Activated effector memory CD4-positive, alpha-beta T cell treated with anti-CD3 and anti-CD28 coated beads, Interleukin-2, amount 50 U/mL, for 16 hours (primary cell): ENCODE measurements at places on chromosomes 1 and 21.

- DNase-seq = peak; percentile 54
Measured at GRCh38 chr1:228304225-228304624, 96.4 kb downstream of the OBSCN start.

GRCh38 chr1:109478806-109479205, 4.9 kb upstream of the ATXN7L2 start:
- peak; percentile 74 for DNase-seq

- DNase-seq = no peak
Measured at GRCh38 chr21:36584980-36585940, 105.3 kb upstream of the CLDN14 start.

- DNase-seq = no peak
Measured at GRCh38 chr1:53107570-53108322, 34.7 kb downstream of the SLC1A7 start.

- no peak for DNase-seq
Measured at GRCh38 chr1:197144570-197145325, 1.7 kb downstream of the ASPM start.

DNA sequence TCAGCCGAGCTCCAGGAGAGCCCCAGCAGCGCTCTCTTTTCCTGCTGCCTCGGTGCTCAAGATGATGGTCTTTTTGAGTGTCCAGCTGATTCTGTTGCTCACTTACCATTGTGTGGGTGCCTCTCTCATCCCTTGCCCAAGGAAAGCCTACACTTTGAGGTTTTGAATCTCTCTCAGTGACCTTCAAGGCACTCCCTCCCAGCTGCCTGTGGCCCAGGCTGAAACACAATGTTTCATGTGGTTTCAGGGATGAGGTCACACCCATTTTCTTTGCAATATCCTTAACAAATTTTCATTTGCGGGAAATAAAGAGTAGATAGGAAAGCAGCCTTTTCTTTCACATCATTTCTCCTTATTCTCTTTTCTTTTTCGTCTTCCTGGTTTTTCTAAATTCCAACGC, 12.6 kb upstream of the MRPS14 start:
- no peak for DNase-seq

DNA sequence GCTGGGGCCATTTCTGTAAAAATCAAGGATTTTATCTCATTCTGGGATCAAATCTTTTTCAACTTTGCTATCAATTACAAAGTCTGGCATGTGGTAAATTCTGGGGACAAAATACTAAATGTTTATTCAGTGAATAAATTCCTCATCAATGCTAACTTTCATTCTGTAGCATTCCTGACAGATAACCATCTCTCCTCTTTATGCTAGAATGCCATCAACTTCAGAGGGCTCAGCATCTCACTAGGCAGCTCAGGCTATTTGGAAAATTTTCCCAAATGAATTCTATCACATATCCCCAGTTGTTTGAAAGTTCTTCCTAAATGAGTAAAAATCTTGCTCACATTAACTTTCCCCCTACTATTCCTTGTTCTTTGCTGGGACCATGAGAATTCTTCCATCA, 163.0 kb upstream of the DAB1 start:
- no peak for DNase-seq

DNA sequence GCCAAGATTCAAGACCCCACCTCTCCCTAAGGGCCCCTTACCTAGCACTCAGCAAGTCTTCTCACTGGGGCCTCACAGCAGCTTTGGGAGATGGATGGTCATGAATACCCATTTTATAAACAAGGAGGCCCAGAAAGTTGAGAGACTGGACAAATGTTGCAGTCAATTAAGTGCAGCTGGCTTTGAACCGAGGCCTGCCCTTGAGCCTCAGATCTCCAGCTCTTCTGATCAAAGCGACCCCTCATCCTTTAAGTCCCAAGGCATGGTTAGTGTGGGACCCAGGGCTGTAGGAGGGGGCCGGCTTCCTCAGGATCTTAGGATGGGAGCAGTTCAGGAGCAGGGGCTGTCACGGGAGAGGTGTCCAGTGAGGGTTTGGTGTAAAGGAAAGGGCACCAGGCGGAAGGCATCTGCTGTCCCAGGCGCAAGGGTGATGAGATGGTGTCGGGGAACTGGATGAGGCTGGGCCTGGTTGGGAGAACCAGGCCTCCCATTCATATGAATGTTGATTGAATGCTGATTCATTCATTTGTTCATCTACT, 5.1 kb upstream of the MTFR1L start:
- DNase-seq = peak; percentile 55

GRCh38 chr1:110544753-110545152, 25.8 kb upstream of the KCNA10 start:
- no peak for DNase-seq

DNA sequence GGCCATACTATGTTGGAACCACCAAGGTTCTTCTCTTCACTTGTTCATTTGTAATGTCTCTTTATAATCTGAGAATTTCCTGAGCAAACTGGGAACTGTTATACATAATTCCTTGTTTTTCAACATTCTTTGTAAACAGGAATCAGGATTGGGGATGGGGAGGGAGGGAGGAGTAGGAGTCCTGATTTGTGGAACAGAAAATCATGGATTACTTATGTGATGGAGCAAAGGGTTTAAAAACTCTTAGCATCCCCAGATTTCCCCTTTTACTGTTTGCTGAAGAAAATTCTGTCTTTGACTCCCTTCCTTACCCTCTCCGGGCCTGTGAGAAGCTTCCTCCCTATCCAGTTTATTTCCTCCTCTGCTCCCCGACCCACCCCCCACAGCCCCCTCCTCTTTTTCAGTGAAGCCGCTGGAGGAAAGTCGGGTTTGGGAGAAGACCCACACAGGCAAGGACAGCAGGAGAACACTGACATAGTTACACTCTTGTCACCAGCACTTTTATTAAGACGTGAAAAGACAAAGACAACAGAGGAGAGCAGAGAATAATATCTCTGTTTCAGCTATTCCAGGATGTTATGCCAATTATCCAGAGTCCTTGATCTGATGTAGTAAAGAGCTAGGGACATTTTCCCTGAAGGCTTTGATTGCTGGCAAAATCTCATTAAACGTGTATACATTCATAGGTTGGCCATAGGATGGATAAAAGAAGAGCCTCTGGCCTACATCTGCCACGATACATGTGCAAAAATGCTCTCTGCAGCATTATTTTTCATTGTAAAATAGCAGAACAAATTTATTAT, 4.6 kb upstream of the NBPF1 start:
- DNase-seq = no peak

GRCh38 chr1:160247053-160247452, 15.3 kb downstream of the DCAF8 start:
- no peak for DNase-seq

GRCh38 chr1:229035054-229035747, 235.7 kb upstream of the RAB4A start:
- no peak for DNase-seq

GRCh38 chr1:24501371-24502064, 1.1 kb upstream of the RCAN3 start:
- peak; percentile 78 for DNase-seq

- no peak for DNase-seq
Measured at GRCh38 chr1:20382711-20383110, 92.0 kb downstream of the VWA5B1 start.

DNA sequence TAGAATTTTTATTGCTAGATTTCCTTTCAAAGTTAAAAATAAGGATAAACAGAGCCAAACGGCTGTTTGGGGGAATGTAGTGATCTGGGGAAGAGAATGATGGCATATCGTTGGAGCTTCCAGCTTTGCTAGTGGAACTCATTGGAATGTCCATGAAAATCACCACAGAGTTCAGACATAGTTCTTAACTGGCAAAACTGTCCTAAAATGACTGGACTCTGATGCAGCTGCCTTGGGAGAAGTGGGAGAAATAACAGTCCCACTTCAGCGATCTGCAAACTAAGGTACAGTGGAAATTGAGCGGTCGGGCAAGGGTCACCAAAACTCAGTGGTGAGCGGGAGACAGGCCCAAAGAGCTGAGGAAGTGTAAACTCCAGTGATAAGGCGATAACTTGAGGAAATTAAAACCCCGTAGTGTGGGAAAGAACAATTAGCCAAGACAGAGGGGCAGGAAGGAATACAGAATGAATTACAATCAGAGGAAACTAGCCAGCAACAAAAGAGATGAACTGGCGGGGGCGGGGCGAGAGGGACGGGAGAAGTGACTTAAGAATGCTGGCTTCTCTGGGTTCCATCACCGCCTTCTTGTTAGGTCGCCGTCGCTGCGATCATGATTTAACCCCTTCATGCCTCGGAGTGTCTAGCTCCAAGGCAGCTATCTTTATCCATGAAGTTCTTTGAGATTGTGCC, 89.8 kb upstream of the ARHGAP29 start:
- DNase-seq = no peak

DNA sequence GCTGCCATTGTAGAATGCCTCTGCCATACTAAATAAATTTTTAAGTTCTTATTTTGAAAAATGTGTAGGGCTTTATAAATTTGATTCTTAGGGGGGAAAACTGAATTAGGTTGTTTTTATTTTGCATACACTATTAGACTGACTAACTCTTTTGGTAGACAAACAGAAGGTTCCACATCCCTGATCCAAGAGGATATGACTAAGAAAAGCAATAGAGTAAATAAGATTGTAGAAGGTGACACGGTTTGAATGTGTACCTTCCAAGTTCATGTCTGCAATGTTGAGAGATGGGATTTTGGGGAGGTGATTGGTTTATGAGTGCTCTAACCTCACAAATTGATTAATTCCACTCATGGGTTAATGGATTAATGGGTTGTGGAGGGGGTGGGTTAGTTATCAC, 127.9 kb downstream of the GLUL start:
- no peak for DNase-seq

DNA sequence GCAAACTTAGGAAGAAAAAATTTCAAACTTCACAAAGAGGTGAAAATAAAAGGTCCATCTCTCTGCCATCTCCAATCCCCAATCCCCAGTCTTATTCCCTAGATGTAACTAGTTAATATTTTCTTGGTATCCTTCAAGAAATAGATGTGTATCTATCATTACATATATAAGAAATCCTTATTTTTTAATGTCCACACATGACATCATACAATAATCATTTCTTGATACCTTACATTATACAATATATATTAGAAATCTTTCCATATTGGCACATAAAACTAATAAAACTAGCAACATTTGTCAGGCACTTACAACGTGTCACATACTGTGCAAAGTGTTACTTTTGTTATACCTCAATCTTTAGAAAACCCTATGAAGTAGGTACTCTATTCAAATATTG, 16.2 kb downstream of the DOCK7 start:
- DNase-seq = no peak

DNA sequence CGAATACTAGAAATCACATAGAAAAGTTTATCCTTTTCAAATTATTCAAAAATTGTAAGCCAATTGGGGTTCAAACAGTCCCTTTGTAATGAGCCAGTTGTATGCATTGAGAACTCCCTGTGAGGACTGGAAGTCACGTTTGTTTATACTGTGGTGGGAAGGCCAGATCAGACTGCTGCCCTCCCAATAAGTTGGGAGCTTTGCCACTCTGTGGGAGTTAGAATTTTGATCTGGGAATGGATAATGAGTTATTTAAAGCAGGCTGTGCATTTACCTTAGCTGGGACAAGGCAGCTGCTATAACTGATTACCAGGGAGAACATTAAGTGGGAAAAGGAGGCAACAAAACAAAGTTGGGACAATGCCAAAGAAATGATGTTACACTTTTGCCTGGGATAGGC, 178.8 kb downstream of the SDCCAG8 start:
- DNase-seq = no peak

- no peak for DNase-seq
Measured at GRCh38 chr1:61490924-61491323, 234.0 kb downstream of the TM2D1 start.

- no peak for DNase-seq
Measured at GRCh38 chr21:35426897-35427296, 377.8 kb upstream of the RUNX1 start.

DNA sequence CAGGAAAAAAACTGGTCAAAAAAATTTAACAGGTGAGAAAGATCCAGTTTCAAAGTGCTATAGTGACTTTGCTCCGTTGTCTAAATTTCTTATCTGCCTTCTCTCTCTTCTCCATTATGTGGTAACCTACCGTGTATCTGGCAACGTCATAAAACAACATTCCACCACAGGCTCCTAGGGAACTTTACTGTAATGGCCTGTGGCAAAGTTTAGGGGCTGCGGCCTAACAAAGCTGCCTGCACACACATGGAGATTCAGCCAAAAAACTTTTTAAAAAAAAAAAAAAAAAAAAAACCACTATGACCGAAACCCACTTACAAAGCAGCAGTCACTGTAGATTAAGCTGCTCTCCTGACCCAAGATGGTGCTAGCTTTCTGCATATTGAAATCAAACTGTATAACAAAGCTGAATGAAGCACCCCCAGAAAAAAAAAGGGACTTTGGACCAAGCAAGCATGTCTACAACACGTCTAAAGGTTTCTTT, 202.6 kb downstream of the SLC45A1 start:
- DNase-seq = no peak

GRCh38 chr1:192901500-192901899, 92.7 kb downstream of the RGS2 start:
- no peak for DNase-seq

- no peak for DNase-seq
Measured at GRCh38 chr1:226921504-226921903, 18.6 kb upstream of the COQ8A start.

DNA sequence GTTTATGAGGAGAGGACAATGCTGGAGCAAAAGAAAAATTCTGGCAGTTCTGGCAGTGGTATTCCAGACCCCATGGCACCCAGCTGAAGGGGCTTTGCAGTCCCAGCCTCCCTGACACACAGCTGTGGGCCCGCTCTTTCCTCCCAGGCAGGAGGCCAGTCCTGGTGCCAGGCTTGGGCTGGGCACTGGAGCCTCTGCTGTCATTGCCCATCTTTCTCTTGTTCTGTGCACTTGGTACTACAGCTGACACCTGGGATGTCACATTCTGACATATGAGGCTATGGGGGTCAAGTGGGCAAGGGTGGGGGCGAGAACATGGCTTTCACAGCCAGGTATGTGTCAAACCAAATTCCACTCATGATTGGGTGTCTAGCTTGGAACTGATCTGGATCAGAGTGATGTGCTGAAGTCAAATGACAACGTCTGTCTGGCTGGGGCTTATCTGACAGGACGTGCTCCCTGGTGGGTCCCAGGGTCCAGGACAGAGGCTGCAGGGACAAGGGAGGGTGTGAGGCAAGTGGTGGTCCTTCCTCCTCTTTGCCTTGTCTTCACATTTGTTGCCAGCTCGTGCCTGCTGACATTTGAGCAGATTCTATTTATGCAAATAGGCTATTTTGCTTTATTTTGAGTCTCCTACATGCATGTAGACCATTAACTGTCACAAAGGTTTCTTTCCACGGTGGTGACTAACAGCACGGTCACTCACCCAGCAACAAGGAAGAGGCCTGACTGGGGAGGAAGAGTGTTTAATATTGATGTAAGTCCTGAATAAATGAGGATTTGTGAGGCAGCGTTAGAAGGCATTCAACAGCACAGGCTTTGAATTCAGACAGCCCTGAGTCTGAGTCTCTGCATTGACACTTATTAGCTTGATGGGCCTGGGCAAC, 336.3 kb downstream of the PBX1 start:
- DNase-seq = no peak

- DNase-seq = no peak
Measured at GRCh38 chr1:229452956-229453801, 19.3 kb upstream of the ACTA1 start.

- DNase-seq = no peak
Measured at GRCh38 chr1:150981177-150981804, 801 bp upstream of the ANXA9 start.
